Lung (tissue), 17 donors: ENCODE measurements at places on chromosomes 7 and 10.
A peak's percentile ranks its signal among the peaks of the same experiment; 100 is the strongest.

GRCh38 chr10:30835146-30835545 is 196.5 kb downstream of the ZNF438 start:
- DNase-seq: no peak

GRCh38 chr10:21518149-21518640 is 7.3 kb downstream of the SKIDA1 start:
- DNase-seq: peak; percentile 93

- DNase-seq: peak; percentile 62
Observed at GRCh38 chr7:67407392-67408071, 410.9 kb downstream of the TYW1 start.

DNA sequence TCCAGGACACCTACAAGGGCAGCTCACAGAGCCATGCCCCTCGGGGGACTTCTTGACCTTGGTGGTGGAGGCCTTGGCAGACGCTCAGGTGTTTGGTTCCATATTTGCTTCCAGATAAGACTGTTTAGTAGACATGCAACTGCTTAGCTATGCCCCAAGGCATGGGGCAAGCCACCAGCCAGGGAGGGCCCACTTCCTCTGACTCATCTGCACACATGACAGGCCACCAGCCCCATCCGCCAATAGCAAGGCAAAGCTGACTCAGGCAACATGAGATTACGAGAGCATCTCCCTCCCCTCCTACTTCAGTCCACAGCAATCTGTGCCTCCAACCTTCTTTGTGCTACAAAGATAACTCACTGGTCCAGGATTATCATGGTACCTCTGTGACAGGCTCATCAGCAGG is 54.9 kb downstream of the KCNMA1 start:
- DNase-seq: no peak

DNA sequence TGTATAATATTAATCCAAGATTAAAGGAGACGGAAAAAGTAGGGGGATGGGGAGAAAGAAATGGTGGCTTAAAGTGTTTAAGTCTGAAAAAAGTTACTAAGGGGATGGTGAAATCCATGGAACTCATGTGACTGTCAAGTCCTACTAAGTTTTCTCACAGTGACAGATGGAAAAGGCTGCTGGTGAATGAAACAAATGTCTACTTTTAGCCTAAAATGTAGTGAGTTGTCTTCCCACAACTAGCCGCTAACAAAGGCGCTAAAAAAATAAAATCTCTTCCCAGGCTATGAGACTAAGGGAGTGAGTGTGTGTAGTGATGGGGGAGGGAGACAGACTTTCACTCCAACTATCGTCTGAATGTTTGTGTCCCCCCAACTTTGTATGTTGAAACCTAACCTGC is 12.6 kb downstream of the VIM start:
- no peak for DNase-seq

DNA sequence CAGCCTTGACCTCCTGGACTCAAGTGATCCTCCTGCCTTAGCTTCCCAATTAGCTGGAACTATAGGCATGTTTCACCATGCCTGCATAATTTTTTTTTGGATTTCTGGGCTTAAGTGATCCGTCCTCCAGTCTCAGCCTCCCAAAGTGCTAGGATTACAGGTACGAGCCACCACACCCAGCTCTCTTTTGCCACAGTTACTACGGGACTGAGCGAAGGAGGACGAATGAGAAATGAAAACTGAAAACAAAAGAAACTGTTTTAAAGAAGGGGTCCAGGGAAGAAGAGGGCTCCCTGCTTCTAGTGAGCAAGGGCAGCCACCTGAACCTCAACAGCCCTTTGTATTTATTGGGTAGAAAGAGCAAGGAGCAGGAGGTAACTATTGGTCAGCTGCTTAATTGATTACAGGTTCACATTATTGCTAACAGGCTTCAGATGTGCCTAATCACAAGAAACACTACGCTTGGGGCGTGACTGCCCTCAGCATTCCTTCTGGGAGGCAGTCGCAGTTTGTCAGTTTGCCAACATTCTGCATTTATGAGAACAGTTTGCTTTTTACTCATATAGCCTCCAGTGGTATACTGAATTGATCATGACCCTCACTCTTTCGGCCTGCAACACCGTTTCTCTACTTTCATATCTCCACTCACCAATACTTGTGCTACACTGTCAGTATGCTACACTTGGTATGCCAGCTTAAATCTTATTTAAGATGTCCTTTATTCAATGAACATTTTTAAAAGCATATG is 676.8 kb downstream of the DNAJB9 start:
- peak; percentile 11 for DNase-seq

DNA sequence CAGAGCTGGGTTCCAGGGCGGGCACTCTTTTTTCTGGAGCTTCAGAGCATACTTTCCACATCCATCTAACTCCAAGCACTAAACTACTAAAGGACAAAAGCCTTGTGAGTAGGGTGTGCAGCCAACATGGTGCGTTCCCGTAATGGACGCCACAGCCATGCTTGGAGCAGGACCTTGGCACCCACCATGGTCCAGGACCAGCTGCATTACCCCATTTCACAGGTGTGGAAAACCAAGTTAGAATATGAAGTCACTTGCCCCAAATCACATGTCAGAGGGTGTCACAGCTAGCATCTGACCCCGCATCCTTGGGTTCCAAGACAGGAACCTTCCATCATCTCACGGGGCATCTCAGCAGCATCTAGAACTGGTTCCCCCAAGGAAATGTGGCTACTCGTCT is 112.4 kb downstream of the SMURF1 start:
- DNase-seq: no peak

DNA sequence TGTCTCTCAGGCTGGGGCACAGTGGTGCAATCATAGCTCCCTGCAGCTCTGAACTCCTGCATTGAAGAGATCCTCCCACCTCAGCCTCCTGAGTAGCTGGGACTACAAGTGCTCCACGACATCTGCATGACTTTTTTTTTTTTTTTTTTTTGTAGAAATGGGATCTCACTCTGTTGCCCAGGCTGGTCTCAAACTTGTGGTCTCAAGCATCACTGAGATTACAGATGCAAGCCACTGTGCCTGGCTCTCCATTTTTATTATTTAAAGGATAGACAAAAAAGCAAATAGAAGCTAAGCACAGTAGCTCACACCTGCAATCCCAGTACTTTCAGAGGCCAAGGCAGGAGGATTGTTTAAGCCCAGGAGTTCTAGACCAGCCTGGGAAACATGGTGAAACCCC is 13.0 kb upstream of the KCTD7 start:
- no peak for DNase-seq

DNA sequence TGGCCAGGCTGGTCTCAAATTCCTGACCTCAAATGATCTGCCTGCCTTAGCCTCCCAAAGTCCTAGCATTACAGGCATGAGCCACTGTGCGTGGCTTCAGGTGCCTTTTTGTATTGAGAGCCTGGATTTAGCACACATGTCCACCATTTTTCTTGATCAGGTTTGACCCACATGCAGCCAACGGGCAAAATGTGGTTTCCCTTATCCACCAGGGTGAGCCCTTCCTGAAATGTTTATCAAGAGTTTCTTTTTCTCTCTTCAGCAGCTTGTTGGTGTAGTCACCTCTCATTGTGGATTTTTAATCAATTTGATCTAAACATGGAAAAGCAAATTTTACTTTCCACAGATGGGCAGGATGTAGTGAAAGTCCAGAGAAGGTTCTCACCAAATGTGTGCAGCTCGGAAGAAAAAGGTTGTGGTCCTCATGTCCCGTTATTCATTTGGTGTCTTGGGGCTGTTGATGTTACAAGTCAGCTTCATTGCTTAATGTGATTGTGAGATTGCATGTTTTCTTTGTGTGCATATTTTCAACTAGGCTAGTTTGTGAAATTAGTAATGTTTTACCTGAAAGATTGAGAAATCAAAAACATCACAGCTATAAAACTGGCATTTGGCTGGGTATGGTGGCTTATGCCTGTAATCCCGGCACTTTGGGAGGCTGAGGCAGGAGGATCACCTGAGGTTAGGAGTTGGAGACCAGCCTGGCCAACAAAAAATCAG is 28.9 kb downstream of the GUSB start:
- no peak for DNase-seq

GRCh38 chr10:124403548-124403947 is 15.2 kb downstream of the OAT start:
- DNase-seq: peak; percentile 38

DNA sequence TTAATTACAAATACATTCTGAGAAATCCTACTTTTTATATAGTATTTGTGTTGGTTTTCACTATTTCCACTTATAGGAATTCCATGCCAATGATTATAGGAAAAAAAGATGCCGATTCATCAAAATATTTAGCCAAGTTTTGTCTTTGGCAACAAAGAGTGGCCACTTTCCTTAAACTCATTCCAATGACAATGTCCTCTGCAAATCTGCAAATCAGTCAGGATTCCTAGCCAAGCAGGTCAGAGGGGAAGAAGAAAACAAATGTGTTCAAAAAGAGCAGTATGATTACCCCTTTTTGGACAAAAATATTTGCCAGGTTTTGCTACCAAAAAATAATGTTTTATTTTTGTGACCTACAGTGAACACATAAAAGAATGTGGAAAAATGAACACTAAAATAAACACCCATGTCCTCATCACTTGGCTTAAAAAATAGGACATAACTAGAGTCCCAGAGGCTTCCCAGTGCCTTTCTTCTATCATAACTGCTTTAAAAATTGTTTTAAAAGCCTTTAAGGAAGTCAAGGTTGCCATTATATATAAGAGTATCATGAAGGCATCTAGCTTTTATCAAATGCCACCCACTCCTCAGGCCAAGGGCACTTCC is 125.9 kb downstream of the ADAM12 start:
- no peak for DNase-seq

DNA sequence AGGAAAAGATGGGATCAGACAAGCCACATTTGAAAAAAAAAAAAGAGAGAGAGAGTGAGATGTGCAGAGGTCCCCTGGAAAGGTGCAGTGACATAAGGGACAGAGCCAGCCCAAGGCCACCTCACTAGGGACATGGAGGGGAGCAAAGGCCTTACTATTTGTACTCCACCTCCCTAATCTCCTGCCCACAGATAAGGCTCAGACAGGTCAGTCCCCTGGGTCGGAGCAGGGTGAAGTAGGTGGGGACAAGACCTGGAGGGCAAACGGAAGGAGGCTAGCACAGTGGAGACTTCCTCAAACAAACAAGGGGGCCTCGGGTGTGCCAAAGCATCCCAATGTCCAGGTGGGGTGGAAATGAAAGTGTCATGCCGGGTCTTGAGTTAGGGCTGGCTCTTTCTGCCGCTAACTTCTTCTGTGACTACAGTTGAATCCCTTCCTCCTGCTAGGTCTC is 7.0 kb downstream of the PRF1 start:
- DNase-seq: no peak

GRCh38 chr10:71515531-71516172 is 118.9 kb downstream of the CDH23 start:
- no peak for DNase-seq
